ENCODE measurements at places on chromosomes 3 and 15.

DNA sequence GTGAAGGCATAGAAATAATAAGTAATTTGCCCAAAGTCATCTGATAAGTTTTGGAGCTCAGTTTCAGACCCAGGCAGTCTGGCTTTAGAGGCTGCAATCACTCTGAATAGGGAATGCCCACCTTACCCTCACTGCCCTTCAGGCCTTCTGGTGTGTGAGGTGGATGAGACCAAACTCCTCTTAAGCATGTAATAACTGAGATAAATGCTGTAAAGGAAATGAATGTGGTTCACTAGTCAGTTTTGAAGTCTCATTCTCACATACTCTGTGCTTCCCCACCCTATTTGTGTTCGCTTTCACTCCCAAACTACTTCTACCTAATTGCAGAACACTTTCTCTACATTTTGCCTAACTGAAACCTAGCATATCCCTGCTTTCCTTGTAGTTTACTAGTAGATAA is 144.1 kb downstream of the FILIP1L start:
- DNase-seq: no peak

- DNase-seq: no peak
Observed at GRCh38 chr15:76776480-76776879, 128.7 kb downstream of the SCAPER start.

DNA sequence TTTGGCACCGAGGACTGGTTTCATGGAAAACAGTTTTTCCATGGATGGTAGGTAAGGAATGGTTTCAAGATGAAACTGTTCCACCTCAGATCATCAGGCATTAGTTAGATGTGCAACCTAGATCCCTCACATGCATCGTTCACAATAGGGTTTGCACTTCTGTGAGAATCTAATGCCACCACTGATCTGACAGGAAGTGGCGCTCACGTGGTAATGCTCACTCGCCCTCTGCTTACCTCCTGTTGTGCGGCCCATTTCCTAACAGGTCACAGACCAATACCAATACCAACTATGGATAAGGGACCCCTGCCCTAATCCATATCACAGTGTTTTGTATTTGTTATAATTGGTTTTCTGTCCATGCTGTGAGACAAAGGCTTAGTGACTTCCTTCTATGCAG is 58.9 kb downstream of the SLMAP start:
- DNase-seq: no peak

DNA sequence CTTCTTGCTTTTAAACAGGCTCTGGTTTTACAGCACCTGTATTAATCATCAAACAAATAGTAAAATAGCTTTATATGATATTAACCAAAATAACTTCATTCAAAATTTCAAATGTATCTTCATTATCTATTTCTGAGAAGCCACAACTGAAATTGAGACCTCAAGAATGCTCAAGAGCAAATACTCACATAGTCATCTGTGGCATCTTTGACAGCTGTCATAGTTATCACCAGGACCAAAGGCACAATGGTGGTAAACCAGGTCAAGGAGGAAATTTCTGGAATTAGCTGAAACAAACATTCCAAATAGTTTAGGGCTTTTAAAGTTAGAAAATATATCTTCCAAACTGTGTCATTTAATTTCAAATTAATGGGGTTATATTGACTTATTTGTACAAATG is 74.6 kb downstream of the ATP8B4 start:
- DNase-seq: no peak
